Activated T-cell treated with anti-CD3 and anti-CD28 coated beads, Interleukin-2, amount 50 U/mL, for 48 hours (primary cell): ENCODE measurements at places on chromosomes 6 and 20.

GRCh38 chr20:54657268-54657826 is 182.0 kb downstream of the DOK5 start:
- no peak for DNase-seq

DNA sequence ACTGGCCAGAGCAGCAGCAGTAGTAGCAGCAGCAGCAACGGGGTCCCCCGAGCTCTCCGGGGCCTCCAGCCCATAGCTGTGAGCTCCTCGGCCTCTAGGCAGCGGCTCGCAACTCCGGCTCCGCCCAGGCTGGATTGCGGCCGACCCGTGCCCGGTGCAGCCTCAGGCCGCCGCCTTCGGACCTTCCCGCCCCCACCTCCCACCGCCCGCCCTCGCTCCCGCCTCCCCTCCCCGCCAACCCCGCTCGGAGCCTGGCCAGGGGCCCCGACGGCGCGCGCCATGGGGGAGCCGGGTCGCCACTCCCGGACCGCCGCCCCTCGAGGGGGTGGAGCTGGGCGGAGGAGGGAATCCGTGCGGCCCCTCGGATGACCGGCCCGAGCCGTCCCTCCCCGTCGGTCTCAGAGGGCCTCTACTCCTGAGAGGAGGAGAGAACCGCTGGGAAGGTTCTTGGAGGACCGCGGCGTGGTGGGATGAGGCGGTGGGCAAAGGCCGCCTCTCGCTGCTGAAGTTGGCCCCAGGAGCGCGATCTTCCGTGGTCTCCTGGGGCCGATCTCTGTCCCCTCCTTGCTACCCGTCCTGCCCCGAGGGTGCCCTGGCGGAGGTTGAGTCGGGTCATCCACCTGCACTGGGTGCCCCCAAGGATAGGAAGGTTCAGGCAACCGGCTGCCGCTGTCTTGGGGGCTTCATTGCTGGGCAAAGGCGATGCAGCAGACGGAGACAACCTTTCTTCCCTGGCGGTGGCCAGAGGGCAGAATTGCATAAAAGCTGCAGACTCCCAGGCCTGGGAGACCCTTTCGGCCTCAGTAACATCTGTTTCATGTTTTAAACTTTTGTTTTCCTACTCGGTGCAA is at the start of gene ADAM33:
Gene ADAM33, minus strand, starts transcription at position 80 of the 851 bp plus-strand sequence. Its CDS starts 6 bp downstream, at position 74.
- no peak for DNase-seq

GRCh38 chr6:105595829-105596228 is 192.9 kb upstream of the PREP start:
- no peak for DNase-seq

DNA sequence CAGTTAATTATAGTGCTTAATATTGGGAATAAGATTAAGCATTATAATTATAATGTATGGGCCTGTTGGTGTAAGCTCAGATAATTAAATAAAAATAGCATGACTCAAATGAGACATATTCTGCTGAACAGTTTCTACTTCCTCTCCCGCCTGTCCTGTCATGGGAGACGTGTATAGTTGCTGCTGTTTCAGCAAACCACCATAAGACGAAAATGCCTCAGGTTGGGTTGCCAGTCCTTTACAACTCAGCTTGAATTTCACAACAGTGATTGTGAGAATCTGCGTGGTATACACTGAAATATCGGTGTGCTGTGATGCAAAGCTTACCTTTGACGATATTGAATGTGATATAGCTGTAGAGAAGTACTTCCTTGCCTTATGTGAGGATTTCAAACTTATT is 99.5 kb downstream of the POPDC3 start:
- DNase-seq: no peak
